ENCODE measurements at places on chromosomes 6 and 20. TPM values are rescaled to one million over a fixed set of nuclear protein-coding genes. Genes with fewer than 3 reads are reported as not detected.
A peak's percentile ranks its signal among the peaks of the same experiment; 100 is the strongest.

GRCh38 chr6:161954077-161954476 lies 680.2 kb upstream of the AGPAT4 start:
- DNase-seq: peak; percentile 51

- DNase-seq: no peak
Measured at GRCh38 chr20:50197463-50198179, 7.0 kb downstream of the CEBPB start.

GRCh38 chr20:59573837-59574236 lies 30.5 kb upstream of the PHACTR3 start:
- no peak for DNase-seq

DNA sequence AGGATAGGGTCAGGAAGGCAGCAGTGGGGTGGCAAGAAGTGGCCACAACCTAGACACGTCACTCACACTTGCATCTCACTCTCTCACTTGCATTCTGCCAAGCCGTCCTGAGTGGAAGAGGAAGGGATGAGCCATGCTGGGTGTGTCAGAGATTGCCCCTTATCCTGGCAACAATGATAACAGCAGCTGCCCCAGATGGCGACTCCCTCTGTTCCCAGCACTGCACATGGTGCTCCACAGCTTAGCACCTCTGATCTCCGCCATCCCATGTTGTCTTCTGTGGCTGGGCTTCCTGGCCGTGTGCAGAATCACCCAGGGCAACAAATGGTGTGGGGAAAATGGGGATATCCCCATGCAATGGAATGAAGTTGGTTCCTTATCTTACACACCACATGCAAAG lies 11.1 kb downstream of the KCNB1 start:
- no peak for DNase-seq

GRCh38 chr6:151390851-151391470 lies 398 bp downstream of the ZBTB2 start:
- peak; percentile 74 for DNase-seq

- DNase-seq: no peak
Measured at GRCh38 chr20:53385941-53386767, 207.5 kb downstream of the ZNF217 start.

- DNase-seq: no peak
Measured at GRCh38 chr20:46083531-46084061, 6.2 kb downstream of the NCOA5 start.

DNA sequence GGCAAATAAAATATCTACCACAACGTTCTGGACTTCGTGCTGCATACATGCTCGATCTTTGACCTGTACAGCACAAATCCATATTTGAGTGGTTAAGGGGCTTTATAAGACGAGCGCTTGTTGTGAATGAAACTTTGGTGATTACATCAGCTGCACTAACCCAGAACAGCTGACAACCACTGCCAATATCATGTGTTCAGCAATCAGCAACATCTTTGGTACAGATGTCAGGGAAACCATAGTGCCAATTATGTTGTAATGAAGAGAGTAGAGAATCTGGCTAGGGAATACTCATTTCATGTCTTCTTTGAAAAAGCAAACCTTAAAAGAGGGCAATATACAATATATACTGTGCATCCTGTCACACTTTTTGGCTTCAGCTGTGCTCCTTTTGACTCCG lies 188.6 kb upstream of the NT5E start:
- DNase-seq: peak; percentile 3

- DNase-seq: peak; percentile 78
Measured at GRCh38 chr6:42190554-42191183, 4.1 kb downstream of the GUCA1B start.

DNA sequence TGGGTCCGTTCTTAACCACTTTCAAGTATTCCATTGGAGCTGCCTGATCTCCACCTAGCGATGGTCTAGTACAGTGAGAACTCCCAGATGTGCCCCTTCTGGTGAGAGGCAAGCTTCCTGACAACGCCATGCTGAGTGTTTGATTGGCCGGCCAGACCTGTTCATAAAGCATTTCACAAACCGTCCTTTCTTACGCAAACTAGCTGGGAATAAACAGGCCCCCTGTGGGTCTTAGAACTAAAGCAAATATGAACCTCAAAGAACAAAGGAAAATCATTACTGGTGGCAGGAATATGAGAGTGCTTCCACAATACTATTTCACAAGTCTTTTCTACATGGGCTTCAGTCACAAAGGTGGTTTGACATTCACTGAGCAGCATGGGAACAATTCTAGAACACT lies 15.6 kb upstream of the GCNT2 start:
- DNase-seq: no peak

DNA sequence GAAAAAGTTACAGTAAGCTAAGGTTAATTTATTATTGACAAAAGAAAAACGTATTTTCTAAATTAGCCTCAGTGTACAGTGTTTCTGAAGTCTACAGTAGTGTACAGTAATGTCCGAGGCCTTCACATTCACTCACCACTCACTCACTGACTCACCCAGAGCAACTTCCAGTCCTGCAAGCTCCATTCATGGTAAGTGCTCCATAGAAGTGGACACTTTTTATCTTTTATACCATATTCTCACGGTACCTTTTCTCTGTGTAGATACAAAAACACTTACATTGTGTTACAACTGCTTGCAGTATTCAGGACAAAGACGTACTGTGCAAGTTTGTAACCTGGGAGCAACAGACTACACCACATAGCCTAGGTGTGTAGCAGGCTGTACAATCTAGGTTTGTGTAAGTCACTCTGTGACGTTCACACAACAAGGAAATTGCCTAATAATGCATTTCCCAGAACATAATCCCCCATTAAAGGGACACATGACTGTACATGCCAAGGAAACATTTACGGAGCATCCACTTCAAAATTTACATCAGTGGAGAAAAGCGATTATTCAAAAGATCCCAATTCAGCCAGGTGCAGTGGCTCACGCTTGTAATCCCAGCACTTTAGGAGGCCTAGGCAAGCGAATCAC lies 133.4 kb downstream of the BANF2 start:
- peak; percentile 41 for DNase-seq

- DNase-seq: no peak
Measured at GRCh38 chr20:60999250-60999649, 252.8 kb upstream of the CDH4 start.

DNA sequence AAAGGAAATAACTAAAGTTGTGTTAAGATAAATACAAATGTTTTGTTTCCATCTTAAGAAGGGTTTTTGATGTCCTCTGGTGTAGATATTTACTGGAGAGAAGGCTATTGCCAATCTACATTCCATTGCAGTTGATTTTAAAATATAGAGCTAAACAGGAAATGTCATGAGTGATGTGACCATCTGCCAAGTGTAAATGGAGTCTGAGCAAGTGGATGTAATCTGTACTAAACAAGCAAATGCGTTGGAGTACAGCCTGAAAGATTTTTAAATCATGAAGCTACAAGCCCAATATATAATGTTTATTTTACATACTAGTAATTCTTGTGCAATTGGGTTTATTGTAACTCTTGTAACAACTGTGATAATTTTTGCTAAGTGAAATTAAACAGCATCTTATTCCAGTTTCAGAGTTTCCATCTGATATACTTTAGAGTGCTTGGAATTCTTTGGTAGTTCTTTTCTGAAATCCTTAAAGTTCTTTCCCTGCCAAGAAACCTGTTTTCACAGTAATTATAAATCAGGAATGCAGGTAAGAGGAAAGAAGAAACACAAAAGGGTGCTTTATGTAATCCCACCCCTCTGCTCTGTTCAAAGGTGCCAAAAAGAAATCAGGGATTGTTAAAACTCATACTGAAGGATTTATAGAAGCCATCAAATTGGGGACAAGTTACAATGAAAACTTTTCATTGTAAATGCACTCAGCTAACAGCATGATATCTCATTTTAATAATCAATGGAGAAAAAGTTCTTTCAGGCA lies 47.2 kb upstream of the FLRT3 start:
- peak; percentile 77 for DNase-seq

DNA sequence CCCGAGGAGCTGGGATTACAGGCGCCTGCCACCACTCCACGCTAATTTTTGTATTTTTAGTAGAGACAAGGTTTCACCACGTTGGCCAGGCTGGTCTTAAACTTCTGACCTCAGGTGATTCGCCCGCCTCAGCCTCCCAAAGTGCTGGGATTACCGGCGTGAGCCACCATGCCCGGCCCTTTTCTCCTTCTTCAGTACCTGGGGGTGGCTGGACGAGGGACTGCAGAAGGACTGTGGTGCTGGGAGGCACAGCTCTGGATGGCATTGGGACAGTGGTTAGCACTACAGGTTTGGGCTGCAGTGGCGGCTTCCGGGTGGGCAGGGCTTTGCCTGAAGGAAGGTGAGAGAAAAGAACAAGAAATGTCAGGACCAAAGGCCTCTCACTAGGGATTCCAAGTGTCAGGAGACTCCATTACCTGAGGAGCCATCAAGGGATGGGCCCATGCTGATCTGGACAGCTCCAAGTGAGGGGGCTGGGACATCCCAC lies 7.4 kb downstream of the ATF6B start:
- no peak for DNase-seq

- DNase-seq: no peak
Measured at GRCh38 chr6:41256383-41256782, 28.2 kb downstream of the TREML4 start.

- peak; percentile 31 for DNase-seq
Measured at GRCh38 chr6:41836660-41837052, 49.2 kb downstream of the TOMM6 start.

GRCh38 chr20:58576603-58576970 lies 61.4 kb upstream of the APCDD1L start:
- no peak for DNase-seq

GRCh38 chr6:63897952-63898351 lies 262.4 kb downstream of the PHF3 start:
- DNase-seq: no peak

GRCh38 chr6:3848925-3849605 lies at the start of gene FAM50B:
TSS of gene FAM50B (plus strand) at chr6:3849373. CDS start at chr6:3849812, 439 bp downstream.
- peak; percentile 79 for DNase-seq

- DNase-seq: no peak
Measured at GRCh38 chr6:168116975-168117899, 38.2 kb upstream of the FRMD1 start.

DNA sequence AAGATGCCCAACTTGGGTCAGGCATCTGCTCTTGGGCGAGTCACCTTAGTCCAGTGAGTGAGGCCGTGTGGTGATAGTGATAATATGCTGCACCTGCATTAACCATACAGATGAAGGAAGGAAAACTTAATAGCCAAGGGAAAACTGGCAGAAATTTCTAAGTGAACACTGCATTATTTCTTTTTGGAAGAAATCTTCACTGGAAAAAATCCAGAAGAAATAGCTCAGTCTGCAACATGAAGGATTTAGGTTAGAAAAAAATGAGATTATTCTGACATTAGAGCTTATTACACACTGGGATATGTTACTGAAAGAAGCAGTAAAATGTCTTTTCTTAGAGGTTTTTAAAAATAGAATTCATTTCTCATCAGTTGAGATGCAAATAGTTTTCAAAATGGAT lies 947.3 kb downstream of the KIF16B start:
- DNase-seq: no peak

DNA sequence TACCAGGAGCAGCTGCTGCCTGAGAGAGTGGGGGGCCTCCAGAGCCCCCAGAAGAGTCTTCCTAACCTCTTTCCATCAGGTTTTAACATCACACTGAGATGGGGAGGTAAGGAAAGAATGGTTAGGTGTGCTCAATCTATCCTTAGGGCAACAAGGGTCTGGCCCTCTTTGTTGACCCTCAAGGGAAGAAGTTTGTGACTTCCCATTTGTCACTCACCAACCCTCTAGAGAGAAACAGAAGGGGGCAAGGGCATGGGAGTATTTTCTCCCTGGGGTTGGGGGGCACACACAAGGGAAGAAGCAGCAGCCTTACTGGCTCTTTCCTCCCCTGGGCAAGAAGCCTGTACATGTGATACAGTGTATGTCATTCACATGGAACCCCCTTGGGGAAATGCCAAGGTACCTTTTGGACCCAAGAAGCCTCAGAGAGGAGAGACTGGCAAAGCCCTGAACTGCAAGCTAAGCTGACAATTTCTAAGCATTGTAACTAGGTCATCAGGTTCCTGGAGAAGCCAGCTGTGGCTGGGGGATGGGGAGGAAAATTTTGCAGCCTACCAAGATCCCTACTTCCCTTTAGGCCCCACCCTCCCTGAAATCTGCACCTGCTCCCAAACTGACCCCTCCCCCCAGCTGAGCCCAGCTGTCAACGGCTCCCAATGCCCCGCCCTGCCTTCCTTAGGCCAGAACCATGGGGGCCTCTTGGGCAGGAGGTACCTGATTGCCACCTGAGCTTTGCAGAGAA lies 14.5 kb downstream of the BCL2L1 start:
- DNase-seq: no peak

DNA sequence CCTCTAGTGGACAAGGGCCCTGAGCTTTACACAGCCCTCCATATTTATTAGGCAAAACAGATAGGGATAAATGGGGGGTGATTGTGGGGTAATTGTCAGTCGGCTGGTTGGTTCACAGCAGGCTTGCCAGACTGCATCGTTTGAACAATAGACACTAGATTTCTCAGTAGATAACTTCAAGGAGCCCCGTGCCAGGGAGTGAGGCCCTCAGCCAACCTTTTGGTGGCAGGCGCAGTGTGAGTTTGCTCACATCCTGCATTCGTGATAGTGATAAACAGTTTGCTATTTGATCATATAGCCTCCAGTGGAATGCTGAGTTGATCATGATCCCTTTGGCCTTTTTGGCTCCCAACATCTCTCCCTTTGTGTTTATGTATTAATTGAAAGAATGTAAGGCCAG lies 3.6 kb upstream of the ABHD12 start:
- DNase-seq: no peak

GRCh38 chr6:29035951-29036350 lies 9.0 kb downstream of the OR2W1 start:
- no peak for DNase-seq

DNA sequence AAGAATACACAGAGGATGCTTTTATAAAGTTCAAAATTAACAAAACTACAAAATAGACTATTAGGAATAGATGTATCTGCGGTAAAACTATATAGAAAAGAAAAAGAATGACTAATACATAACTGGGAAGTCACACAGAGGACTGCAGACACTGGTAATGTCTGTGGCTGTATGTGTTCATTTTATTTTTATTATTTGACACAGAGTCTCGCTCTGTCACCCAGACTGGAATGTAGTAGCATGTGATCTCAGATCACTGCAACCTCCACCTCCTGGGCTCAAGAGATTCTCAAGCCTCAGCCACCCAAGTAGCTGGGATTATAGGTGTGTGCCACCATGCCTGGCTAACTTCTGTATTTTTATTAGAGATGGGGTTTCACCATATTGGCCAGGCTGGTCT lies 38.9 kb downstream of the ESF1 start:
- DNase-seq: no peak

DNA sequence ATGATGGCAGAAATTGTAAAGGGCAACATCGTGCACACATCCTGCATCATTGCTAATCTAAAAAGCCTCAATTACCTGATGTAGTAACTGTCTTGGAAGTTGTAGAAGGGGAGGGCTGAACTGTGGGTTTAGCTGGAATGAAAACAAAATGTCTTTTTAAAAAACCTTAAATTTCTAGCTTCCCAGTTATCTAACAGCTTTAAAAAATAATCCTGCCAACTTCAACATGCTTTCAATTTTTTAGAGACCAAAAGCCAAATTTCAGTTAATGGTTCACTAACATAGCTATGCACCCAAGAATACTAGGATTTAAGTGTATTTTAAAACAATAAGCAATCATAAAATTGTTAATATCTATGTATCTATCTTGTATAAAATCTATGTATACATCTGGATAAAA lies 11.9 kb downstream of the CD164 start:
- peak; percentile 12 for DNase-seq

MCM8 gene
- 5.4 TPM for total RNA-seq

PSMB9 gene
- 54.7 TPM for total RNA-seq

CLVS2 gene
- not detected for total RNA-seq

LZTS3 gene
- total RNA-seq: 6.1 TPM

WFDC12 gene
- not detected for total RNA-seq

PHF20 gene
- total RNA-seq: 40.1 TPM

GPSM3 gene
- total RNA-seq: 1.3 TPM

STK35 gene
- 11.6 TPM for total RNA-seq

GSTA5 gene
- total RNA-seq: not detected

SLC12A5 gene
- 0.50 TPM for total RNA-seq

ATP6V1G2 gene
- 4.1 TPM for total RNA-seq

RIPPLY2 gene
- total RNA-seq: not detected

Data from fibroblast of lung (primary cell).